CD4-positive, alpha-beta T cell (primary cell): ENCODE measurements at places on chromosomes 5 and 9.

DNA sequence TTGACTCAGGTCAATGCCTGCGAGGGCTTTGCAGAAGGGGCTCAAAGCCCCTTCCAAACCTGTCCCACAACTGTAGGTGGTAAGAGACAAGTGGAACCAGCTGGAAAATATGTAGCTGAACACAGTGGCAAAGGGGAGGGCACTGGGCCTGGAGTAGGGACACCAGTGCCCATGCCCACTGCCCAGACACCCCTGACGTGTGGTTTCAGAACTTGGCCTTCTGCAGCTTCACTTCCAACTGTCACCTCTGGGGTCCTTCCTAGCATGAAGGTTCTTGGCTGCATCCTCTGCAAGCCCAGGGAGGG is 233.1 kb upstream of the IRX1 start:
- no peaks in the 10 kb centered on the region for H3K27me3 ChIP-seq
- no peaks in the 10 kb centered on the region for H3K4me1 ChIP-seq
- H3K36me3 ChIP-seq = no peaks in the 10 kb centered on the region
- no peak overlapping the region for H3K27ac ChIP-seq
- no peak overlapping the region for H3K4me3 ChIP-seq
- no peak for DNase-seq

GRCh38 chr9:17425384-17425783 is 153.5 kb upstream of the SH3GL2 start:
- no peaks in the 10 kb centered on the region for H3K27me3 ChIP-seq
- H3K4me1 ChIP-seq = no peaks in the 10 kb centered on the region
- no peaks in the 10 kb centered on the region for H3K36me3 ChIP-seq
- no peak overlapping the region for H3K4me3 ChIP-seq
- DNase-seq = no peak

DNA sequence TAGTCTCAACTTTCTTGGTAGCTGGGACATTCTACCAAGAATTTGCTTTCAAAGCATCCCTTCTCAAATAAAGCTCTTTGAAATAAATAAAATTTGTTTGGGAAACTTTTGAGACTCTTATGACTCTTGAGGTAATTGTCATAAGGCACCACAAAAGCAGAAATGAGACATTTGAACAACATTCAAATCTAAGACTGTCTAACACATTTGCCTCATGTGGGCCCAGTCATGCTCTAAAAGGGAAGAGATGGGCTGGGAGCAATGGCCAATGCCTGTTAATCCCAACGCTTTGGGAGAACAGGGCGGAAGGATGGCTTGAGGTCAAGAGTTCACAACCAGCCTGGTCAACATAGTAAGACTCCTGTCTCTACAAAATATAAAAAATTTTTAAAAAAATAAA is 26.4 kb downstream of the SLC31A2 start:
- H3K4me3 ChIP-seq = no peak overlapping the region
- no peak overlapping the region for H3K27ac ChIP-seq
- no peaks in the 10 kb centered on the region for H3K27me3 ChIP-seq
- H3K36me3 ChIP-seq = peaks cover 84% of the 10 kb centered on the region
- no peaks in the 10 kb centered on the region for H3K4me1 ChIP-seq
- no peak for DNase-seq

DNA sequence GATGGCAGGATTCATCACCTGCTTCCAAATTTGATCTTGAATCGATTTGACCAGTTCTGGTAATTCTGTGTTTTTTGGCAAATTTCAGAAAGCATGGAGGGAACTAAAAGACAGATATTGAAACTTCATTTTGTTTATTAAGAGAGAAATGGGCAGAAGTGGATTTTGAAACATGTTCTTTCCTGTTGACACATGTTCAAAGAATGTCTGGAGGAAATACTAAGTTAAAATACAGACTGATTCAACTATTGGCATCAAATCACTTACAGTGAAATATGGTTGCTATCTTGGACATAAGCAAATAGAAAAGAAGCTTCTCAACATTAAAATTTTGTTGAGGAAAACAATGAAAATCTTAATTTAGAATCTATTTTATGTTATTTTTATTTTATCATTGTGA is 19.3 kb upstream of the GZMK start:
- H3K27ac ChIP-seq = no peak overlapping the region
- H3K4me1 ChIP-seq = peaks cover 10% of the 10 kb centered on the region
- no peak for DNase-seq
- H3K36me3 ChIP-seq = no peaks in the 10 kb centered on the region
- H3K4me3 ChIP-seq = no peak overlapping the region
- no peaks in the 10 kb centered on the region for H3K27me3 ChIP-seq

- H3K36me3 ChIP-seq = no peaks in the 10 kb centered on the region
- no peak for DNase-seq
- no peak overlapping the region for H3K27ac ChIP-seq
- no peaks in the 10 kb centered on the region for H3K27me3 ChIP-seq
Observed at GRCh38 chr9:119781886-119782285, 412.7 kb upstream of the BRINP1 start.

GRCh38 chr9:88775037-88775471 is 216.2 kb upstream of the S1PR3 start:
- H3K4me3 ChIP-seq = no peak overlapping the region
- H3K27ac ChIP-seq = no peak overlapping the region
- peaks cover 5% of the 10 kb centered on the region for H3K4me1 ChIP-seq
- H3K36me3 ChIP-seq = no peaks in the 10 kb centered on the region
- H3K27me3 ChIP-seq = no peaks in the 10 kb centered on the region
- no peak for DNase-seq

DNA sequence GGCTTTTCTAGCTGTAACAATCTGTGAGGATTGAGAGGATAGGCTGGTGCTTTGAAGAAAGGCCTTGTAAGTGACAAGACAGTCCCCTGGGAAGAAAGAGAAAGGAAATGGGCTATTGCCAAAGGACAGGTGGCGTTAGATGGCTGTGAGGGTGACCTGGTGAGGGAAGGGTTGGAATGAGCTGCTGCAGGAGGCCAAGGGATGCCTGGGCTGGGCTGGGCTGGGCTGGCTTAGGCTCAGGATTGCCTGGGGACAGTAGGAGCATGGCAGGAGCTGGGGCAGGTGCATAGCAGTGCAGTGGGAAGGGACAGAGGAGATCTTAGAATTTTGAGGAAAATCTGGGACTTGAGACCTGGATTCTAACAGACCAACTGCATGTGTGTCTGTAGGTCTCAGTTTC is 9.7 kb upstream of the MYOZ3 start:
- DNase-seq = no peak
- H3K4me3 ChIP-seq = no peak overlapping the region
- no peak overlapping the region for H3K27ac ChIP-seq
- H3K4me1 ChIP-seq = peaks cover 6% of the 10 kb centered on the region
- H3K27me3 ChIP-seq = no peaks in the 10 kb centered on the region

GRCh38 chr5:159768243-159768642 is 148.0 kb upstream of the ADRA1B start:
- H3K27ac ChIP-seq = no peak overlapping the region
- H3K4me3 ChIP-seq = no peak overlapping the region
- no peaks in the 10 kb centered on the region for H3K36me3 ChIP-seq

DNA sequence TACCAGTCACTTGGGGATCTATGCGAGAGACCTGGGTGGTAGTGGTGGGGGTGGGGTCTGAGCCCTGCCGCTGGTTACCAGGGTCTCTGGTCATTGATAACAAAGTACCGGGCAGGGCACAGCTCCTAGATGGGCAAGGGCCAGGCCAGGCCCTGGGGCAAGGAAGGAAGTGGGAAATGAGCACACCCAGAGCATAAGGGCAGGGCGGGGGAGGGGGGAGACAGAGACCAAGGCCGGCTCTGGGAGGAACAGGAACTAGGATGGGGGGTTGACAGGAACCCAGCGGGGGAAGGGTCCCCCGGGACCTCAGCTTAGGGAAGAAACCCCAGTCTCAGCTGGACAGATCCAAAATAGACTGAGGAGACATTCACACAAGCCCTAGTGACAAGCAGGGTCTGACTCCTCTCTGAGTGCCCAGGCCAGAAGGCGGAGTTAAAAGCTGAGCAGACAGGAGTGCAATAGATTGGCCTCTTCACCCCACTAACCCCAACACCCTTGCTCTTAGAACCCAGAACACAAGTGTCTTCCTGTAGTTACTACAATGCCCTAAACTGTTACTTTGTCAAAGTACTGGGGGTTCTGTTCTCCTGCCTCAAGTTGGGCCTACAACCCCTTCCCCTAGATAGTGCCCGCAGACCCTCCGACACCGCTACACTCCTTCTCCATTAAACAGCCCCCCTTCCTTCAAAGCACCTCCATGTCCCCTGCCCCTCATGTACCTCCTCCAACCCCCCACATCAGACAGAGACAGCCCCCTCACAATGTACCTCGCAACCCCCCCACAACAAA is 628 bp downstream of the ATOSB start:
- H3K4me3 ChIP-seq = peak overlapping the region; percentile 66
